Lung (tissue), 17 donors: ENCODE measurements at places on chromosomes 1 and 21.
A peak's percentile ranks its signal among the peaks of the same experiment; 100 is the strongest.

DNA sequence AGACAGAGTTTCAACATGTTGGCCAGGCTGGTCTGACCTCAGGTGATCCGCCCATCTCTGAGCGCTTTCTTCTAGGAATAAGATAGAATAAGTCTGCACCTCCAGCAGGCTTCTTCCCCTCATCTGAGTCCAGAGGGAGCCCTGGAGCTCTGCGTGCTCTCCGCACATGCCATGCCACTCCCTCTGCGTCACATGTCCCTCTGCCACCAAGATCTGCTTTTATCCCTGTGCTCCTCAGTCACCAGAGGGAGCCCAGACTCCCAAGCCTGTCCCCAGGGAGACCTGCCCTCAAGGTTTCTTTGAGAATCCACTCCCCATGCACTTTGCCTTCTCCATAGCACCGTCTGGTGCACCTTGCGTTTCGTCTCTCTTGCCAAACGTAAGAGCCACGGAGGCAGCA lies 213.0 kb downstream of the CAMTA1 start:
- DNase-seq: no peak
- H3K27me3 ChIP-seq: no peaks in the 10 kb centered on the region
- H3K4me1 ChIP-seq: no peaks in the 10 kb centered on the region
- no peaks in the 10 kb centered on the region for H3K36me3 ChIP-seq
- no peak overlapping the region for H3K27ac ChIP-seq

DNA sequence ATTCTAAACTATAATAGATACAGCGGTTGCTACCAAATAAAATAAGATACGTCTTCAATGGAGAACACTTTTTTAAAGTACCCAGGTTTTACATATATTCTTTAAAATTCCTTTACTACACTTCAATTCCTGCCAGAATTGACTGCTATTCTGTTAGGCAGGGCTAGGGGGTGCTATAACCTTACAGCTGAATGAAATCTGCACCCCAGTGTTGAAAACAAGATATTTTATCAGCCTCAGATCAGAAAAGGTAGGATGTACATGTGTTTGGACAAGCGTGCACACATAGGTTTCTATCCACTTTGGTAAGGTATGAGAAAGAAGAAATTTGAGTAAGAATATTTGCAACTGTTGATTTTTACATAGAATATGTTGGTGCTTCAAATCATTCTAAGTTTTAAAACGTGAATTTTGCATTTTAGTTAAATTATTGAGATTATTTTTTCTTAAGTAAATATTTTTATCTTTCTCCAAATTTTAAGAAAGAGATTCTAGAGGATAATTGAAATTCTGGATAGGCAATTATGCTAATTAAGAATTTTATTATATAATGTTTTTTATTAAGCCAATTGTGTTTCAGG lies 490.8 kb upstream of the ADGRL4 start:
- H3K4me3 ChIP-seq: no peak overlapping the region
- DNase-seq: peak; percentile 25
- peaks cover 3% of the 10 kb centered on the region for H3K4me1 ChIP-seq
- H3K36me3 ChIP-seq: no peaks in the 10 kb centered on the region
- H3K27ac ChIP-seq: no peak overlapping the region

GRCh38 chr1:207910591-207911354 lies at the start of gene CD34:
TSS of gene CD34 (minus strand) at chr1:207911125. CDS start at chr1:207911080, 45 bp downstream.
- no peaks in the 10 kb centered on the region for H3K36me3 ChIP-seq
- H3K4me1 ChIP-seq: peaks cover 21% of the 10 kb centered on the region
- no peaks in the 10 kb centered on the region for H3K27me3 ChIP-seq
- H3K4me3 ChIP-seq: peak within 1 kb of the TSS; percentile 39
- DNase-seq: peak; percentile 86

DNA sequence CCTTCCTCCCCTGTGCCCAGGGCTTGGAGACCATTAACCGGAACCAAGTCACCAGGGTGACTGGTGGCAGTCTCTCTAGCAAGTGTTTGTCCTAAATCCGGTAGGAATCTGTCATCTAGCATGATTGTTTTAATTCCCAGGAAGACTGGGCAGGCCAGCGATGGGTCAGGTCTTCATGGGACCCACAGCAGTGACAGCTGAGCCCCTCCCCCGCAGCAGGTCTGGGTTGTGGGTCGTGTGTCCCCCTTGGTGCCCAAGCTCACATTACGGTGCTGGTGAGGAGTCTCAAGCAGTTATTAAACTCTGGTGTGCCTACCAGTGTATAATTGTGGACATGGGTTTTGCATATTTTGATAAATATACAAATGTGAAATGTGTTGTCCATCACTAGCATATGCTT lies 466.5 kb downstream of the MATN1 start:
- H3K27ac ChIP-seq: no peak overlapping the region
- no peak for DNase-seq
- no peaks in the 10 kb centered on the region for H3K36me3 ChIP-seq
- H3K4me1 ChIP-seq: no peaks in the 10 kb centered on the region
- H3K27me3 ChIP-seq: peaks cover 46% of the 10 kb centered on the region
- H3K4me3 ChIP-seq: no peak overlapping the region

- H3K27me3 ChIP-seq: no peaks in the 10 kb centered on the region
- H3K36me3 ChIP-seq: no peaks in the 10 kb centered on the region
- no peaks in the 10 kb centered on the region for H3K4me1 ChIP-seq
- H3K4me3 ChIP-seq: no peak overlapping the region
- DNase-seq: no peak
Measured at GRCh38 chr1:164830628-164831027, 271.6 kb downstream of the PBX1 start.
